Activated CD8-positive, alpha-beta memory T cell treated with anti-CD3 and anti-CD28 coated beads, Interleukin-2, amount 10 ng/mL, durations not matched to agents 7 days and 5 days (primary cell): ENCODE measurements at places on chromosomes 3 and 15. TPM values are rescaled to one million over a fixed set of nuclear protein-coding genes. Genes with fewer than 3 reads are reported as not detected.

The EXD1 gene
- total RNA-seq = not detected

The MYEF2 gene
- 25.8 TPM for total RNA-seq

The EFCC1 gene
- total RNA-seq = 0.09 TPM

The SLC2A2 gene
- total RNA-seq = not detected

The SNTN gene
- not detected for total RNA-seq

The XXYLT1 gene
- 9.2 TPM for total RNA-seq

The SLC24A5 gene
- total RNA-seq = not detected

The EHHADH gene
- 3.8 TPM for total RNA-seq

The CCR3 gene
- total RNA-seq = 2.0 TPM

The KNG1 gene
- not detected for total RNA-seq

The ISLR gene
- not detected for total RNA-seq

The GOLGA8H gene
- total RNA-seq = 0.26 TPM

The ITIH1 gene
- total RNA-seq = not detected

The ZPLD1 gene
- total RNA-seq = not detected

The CHRNA7 gene
- not detected for total RNA-seq

The TF gene
- total RNA-seq = 0.91 TPM

The CLDN11 gene
- 0.16 TPM for total RNA-seq
